ENCODE measurements at places on chromosomes 16 and 17.

DNA sequence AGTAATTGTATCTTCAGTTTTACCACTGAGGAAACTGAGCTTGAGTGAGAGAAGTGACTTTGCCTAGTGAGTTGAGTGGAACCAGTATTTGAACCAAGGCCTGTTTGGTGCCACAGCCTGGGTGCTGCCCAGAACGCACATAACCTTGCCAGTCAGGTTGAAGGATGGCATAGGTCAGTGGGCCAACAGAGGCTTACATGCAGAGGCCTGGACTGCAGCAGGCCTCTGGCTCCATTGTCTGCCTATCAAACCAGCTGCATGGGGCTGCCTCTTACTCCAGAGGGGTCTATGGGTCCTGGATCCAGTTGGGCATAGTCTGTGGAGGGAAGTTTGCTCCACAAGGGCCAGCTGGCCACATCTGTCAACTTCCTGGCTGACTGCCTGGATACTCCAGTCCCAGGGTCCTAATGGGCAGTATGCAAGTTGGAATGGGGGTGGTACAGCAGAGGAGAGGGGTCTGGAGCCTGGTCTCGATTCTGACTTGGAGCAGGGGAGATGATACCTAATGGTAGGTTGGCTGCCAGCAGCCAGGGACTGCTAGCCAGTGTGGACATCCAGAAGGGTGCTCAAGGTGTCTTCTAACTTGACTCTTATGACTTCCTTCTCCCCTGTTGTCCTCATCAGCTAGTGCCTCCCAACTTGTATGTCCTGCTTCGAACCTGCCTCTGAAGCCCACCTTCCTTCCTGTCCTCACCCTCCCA lies 11.1 kb upstream of the RNF112 start:
- no peak for DNase-seq

GRCh38 chr17:20934288-20934687 lies 108.5 kb downstream of the USP22 start:
- DNase-seq = no peak

DNA sequence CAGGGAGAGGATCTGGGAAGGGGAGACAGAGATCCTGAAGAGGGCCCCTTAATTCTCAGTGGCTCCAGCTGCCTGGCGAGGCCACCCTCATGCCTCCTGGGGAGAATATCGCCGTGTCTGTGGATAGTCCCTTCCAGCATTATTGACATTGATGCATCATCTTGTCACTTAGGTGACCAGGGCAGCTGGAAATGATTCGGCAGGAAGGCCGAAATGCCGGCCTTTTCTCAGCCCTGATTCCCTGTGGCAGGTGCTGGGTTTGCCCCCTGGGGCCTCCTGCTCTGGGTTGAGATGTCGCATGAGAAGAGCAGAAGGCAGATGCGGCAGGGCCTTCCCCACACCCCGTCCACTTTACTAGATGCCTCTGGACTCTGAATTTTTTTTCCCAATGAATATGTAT lies 89.5 kb downstream of the RAP1GAP2 start:
- DNase-seq = no peak

DNA sequence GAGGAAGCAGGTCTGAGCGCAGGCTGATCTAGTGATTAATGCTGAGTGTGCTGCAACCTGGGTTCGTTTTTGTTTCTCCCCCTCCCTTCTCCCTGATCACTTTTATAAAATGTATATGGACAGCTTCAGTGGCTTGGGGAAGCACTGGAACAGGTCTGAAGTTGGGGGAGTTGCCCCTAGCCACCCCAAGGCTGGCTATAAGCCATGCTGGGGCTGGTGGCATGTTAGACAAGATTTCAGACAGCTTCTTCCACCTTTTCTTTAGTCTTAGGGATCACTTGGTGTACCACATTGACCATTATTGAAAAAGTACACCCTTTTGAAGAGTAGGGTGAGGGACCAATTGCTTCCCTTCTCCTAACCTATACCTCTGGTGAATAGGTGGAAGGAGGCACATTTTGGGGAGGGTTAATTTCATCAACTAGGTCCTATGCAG lies 3.8 kb upstream of the VAC14 start:
- DNase-seq = no peak

GRCh38 chr17:41737680-41738023 lies 3.2 kb upstream of the HAP1 start:
- DNase-seq = no peak

- no peak for DNase-seq
These were observed 26.1 kb downstream of the HSBP1 start for GRCh38 chr16:83833921-83834320.

- no peak for DNase-seq
These were observed 7.2 kb upstream of the TNFRSF17 start for GRCh38 chr16:11957591-11958395.

DNA sequence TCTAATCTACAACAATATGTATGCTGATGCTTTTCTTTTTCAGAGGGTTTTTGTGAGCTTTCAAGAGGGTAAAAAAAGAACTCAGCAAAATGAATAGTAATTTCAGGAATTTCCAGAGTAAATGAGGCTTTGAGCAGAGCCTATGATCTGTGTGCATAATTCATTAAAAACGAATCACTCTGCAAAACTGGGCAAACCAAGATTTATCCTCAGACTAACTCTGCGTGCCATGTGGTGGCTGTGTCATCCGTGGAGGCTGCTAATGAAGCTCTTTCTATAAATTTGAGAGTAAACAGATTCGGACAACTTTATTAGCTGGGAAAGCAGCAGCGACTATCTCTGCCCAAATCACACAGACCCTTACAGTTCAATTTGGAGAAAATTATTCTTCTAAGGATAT lies 83.8 kb downstream of the FOXL1 start:
- DNase-seq = no peak

DNA sequence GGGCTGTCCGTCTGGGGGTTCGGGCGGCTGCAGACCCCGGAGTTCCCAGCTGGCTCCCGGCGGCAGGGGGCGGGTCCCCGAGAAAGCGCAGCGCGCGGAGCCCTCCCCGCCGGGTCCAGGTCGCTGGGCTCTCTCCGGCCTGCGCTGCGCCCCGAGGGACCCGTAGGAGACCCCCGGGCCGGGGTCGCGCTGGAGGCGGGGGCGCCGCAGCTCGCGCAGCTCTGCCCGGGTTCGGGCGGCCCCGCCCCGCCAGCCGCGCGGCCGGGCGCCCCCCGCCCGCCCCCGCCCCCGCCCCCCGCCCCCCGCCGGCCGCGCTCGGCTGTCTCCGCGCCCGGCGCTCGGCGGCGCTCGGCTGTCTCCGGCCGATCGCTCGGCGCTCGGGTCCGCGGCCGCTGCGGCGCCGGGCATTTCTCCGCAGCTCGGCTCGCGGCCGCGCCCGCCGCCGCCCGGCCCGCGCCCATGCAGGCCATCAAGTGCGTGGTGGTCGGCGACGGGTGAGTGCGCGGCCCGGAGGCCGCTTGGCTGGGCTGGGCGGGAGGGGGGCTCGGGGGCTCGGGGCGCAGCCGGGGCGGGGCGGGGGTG lies at the start of gene RAC3:
RAC3 (plus strand) TSS at position 376 of the 582 bp plus-strand sequence; CDS start at position 460, 84 bp downstream.
- DNase-seq = no peak

DNA sequence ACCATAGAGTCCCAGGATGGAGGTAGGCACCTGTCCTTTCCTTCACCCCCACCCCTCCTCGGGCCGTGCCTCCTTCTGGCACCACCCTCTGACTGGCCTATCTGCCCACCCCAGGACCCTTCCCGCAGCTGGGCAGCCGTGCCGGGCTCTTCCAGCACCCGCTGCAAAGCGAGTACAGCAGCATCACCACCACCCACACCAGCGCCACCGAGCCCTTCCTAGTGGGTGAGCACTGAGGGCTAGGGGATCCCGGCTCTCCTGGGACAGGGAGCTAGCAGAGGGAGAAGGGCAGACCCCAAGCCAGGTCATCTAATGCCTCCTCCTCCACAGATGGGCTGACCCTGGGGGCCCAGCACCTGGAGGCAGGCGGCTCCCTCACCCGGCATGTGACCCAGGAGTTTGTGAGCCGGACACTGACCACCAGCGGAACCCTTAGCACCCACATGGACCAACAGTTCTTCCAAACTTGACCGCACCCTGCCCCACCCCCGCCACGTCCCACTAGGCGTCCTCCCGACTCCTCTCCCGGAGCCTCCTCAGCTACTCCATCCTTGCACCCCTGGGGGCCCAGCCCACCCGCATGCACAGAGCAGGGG lies 7.8 kb downstream of the GALK1 start:
- no peak for DNase-seq

- DNase-seq = no peak
These were observed 59.4 kb downstream of the NUP93 start for GRCh38 chr16:56789360-56789759.

DNA sequence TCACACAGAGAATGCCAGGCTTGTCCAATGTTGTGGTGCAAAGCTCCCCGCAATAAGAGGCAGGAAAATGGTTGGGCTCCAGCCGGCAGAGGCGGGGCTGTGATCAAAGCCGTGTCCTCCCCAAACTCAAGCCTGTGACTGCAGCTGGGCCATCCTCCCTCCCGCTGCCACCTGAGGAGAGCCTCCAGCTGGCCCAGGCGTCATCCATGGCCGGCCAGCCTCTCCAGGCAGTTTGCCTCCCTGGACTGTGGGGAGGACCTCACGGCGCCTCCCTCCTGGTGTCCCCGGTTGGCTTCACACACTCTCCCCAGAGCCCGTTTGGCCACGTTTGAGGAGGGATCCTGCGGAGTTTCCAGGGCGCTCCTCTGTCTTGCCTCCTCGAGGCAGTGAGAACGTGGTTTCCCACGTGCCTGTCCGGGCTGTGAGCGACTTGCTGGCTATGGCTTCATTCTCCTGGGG lies 134.1 kb downstream of the IRF8 start:
- DNase-seq = no peak

DNA sequence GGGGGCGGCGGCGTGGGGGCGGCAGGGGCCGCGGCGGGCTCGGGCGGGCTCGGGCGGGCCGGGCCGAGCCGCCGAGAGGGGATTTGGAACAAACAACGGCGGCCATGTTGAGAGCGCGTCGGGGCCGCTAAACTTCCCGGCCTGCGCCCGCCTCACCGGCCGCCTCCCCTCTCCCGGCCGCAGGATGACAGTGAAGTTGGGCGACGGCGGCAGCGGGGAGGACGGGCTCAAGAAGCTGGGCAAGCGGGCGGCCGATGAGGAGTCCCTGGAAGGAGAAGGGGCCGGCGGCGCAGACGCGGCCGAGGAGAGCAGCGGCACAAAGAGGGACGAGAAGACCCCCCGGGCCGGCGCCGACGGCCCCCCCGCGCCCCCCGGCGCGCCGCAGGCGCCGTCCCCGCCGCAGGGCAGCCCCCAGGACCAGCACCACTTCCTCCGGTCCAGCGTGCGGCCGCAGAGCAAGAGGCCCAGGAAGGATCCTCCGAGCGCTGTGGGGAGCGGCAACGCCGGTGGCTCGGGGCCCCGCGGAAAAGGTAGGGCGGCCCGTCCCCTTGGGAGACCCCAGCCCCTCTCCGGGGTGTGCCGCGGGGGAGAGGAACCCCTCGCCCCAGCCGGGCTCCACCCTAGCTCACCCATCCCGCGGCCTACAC lies 2.4 kb downstream of the CRAMP1 start:
- no peak for DNase-seq

DNA sequence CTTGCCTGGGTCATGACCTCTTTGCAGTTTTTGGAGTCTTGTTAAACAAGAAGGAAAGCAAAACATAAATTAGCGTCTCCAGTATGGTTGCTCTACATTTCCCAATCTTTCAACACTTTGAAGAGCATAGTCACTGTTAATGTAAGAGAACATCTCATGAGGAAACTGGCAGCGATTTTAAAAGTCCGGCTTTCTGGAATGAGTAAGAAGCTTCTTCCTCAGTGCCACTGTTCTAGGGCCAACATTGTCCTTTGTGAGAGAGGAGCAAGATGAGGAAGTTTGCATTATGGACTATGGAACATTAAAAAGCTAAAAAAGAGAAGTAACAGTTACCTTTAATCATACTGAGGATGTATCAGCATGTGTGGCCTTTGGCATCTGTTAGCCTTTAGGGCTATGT lies 73.1 kb downstream of the WNT3 start:
- DNase-seq = no peak

GRCh38 chr16:78998879-78999278 lies 601.7 kb downstream of the MAF start:
- DNase-seq = no peak

GRCh38 chr16:86958423-86958822 lies 358.8 kb downstream of the C16orf95 start:
- no peak for DNase-seq

DNA sequence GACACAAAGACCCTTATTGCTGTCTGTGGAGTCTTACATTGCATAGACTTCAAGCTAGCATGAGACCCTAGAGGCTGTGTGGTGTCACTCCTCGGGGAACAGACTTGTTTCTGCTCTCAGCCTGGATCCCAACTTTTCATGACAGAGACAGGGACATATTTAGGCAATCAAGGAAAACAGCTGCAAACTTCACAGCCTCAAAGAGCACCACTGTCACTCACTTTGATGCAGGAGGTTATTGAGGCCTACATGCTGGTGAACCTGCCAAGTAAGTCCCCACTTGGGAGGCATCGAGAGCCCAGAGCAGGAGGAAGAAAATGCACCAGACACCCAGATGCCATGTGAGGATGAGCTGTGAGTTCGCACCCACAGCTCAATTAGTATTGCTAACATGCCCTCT lies 10.3 kb downstream of the CBLN1 start:
- DNase-seq = no peak

DNA sequence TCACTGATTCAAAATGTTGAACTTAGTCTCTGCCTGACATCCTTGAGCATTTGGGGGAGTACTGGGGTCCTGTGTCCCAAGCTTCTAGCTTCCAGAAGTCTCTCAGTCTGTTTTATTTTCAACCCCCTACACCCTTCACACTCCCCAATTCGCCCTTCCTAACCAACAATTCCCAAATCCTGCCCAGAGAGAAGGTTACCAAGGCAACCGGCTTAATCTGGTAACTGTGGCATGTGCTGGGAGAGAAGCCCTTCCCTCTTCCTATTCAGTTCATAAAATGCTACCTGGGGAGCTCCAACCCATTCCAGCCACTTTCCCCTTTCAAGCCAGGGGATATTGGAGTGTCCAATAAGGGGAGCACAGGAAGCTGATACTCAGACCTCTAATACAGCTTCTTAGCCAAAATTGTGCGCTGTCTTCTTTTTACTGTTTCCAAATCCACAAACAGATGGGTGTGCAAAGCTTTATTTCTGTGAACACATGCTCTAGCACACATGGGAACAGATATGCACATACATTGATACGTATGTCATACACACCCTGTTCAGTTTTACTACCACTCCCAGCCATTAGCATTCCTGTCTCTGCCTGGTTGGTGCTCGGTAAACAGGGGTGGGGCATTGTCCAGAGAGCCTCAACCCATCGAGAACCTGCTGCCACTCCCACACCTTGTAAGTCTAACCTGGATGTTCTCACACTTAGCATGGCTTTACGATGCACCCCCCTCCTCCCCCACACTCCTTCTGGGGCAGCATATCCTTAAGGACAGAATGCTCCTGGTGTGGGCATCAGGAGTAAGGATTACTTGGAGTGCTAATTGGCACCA lies 1.1 kb upstream of the RAPGEFL1 start:
- no peak for DNase-seq

All from stimulated activated CD8-positive, alpha-beta memory T cell treated with anti-CD3 and anti-CD28 coated beads, Interleukin-7, amount 100 ng/mL, for 1 hour (primary cell).